Fibroblast of skin of abdomen (primary cell): ENCODE measurements at places on chromosomes 1 and 21.

DNA sequence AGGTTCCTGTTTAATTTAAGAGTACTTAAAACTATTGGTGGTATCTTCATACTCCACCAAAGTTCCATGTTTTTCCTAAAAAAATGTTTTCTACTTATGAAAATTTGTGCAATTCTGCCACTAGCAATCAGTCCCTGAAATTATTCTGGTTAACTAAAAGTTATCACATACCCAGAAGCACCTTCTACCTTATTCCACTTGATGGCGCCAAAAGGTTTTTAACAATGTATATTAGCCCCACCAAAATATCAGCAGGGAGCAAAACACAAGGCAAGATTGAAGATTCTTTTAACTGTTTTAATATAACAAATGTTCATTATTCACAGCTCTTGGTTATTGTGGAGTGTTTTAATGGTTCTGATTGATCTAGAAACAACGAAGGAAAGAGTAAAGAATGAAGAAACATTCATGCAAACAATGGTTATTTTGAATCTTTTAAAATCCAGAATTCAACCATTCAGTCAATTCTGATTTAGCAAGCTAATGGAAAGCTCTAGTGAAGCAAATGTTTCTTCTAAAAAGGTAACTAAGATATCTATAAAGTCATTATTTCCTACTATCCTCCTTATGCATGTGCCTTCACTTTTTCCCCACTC, 67.2 kb downstream of the TTLL7 start:
- DNase-seq, result peak; percentile 53

GRCh38 chr21:40162075-40162474, 294.8 kb downstream of the PCP4 start:
- no peak for DNase-seq

GRCh38 chr1:233230011-233230410, 65.5 kb downstream of the PCNX2 start:
- DNase-seq, result peak; percentile 30

DNA sequence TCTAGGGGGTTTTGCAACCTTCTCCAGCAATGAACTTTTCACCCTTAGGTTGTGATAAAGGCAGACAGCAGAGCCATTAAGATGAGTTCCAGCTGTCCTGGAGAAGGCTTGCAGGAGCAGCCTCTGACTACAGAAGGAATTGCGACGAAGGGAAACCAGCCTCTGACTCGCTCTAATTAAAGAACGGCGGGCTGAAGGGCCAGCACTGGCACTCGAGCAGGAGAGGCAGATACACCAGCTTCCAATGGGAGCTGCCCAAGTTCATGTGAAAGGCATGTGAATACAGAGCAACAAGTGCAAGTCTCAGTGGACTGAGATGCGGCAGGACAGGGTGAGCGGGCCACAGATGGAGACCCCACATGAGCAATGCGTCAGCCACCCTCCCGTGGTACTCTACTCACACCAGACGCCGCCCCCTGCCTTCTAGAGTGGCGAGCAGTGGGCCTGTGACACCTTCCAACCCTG, 15.7 kb downstream of the RCC2 start:
- DNase-seq, result peak; percentile 57

- DNase-seq, result no peak
Observed at GRCh38 chr1:201468501-201468843, 516 bp downstream of the PHLDA3 start.

- DNase-seq, result no peak
Observed at GRCh38 chr1:64073705-64074104, 129.7 kb upstream of the UBE2U start.

- DNase-seq, result no peak
Observed at GRCh38 chr1:36339215-36339614, 15.8 kb upstream of the EVA1B start.

- DNase-seq, result no peak
Observed at GRCh38 chr1:230299191-230300006, 126.7 kb downstream of the PGBD5 start.

- DNase-seq, result no peak
Observed at GRCh38 chr21:43287111-43287760, 118.4 kb downstream of the CRYAA start.

DNA sequence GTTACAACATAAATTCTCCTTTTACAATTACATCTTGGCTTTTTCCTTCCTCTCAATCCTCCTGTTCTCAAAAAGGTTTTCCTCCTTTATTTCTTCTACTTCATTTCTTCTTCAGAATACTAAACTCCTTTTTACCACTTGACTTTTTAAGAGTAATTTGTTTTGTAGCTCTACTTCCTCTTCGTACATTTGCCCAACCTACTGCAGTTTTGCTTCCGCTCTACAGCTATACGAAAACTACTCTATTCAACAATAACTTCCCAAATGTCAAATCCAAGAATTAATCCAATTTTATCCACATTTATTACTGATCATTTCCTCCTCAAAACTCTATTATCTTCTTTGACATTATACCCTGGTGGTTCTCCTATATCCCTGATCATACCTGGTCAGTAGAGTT, 3.4 kb downstream of the GDAP2 start:
- DNase-seq, result no peak

- DNase-seq, result peak; percentile 36
Observed at GRCh38 chr1:145871994-145872924, 13.4 kb upstream of the PIAS3 start.

DNA sequence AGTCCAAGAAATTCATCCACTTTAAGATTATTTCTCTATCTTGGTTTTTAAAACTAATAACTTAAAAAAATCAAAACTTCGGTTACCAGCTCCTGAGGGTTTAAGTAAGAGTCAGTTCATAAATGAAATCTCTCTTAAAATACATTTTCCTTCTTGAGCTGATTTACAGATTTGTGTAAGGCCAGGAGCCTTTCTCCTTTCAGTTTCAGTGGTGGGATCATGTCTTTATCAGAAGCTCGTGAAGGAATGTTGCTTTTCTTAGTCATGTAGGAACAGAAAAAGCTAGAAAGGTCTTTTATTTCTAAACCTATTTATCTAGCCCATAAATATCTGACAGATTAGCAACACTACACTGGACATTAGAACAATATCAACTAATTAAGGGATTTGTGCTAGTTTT, 390.2 kb downstream of the GPATCH2 start:
- DNase-seq, result no peak

DNA sequence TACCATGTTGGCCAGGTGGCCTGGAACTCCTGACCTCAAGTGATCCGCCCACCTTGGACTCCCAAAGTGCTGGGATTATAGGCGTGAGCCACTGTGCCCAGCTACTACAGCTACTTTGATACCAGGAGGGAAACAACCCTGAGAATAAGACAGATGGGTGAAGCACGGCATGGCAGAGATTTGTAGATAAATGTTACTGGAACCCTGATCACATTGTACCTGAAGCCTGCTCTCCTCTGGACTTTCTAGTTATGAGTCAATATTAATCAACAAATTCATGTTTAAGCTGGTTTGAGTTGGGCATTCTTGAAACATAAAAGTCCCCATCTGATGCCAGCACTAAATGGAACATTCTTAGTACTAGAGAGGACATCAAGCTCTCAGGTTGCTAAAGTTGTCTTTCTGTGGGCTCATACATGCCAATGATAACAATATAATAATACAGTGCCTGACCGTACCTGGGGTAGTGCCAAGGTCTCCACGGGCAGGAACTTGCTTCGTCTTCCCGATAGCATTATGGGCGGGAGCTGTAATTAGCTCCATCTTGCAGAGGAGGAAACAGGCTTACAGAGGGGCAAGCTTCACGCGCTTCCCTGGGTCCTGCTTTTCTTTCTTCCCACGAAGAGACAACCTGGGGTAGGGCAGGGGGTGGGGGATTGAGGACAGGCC, 30.7 kb upstream of the SLC19A1 start:
- no peak for DNase-seq

DNA sequence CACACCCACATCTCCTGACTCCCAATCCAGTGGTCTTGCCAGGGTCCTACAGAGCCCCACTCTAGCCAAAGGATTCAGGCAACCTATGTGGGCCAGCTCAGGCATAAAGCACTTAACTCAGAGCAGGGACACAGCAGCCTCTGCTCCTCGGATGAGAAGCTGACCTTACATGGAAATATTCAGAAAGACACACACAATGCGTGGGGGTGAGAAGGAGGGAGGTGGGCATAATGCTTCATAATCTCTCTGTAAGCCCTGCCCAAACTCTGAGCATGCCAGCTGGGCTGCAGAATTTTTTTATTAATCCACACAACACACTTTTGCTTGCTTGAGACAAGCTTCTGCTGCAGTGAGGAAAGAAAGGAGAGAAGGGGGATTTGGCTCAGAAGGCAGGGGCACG, 21.6 kb downstream of the KCND3 start:
- DNase-seq, result no peak

DNA sequence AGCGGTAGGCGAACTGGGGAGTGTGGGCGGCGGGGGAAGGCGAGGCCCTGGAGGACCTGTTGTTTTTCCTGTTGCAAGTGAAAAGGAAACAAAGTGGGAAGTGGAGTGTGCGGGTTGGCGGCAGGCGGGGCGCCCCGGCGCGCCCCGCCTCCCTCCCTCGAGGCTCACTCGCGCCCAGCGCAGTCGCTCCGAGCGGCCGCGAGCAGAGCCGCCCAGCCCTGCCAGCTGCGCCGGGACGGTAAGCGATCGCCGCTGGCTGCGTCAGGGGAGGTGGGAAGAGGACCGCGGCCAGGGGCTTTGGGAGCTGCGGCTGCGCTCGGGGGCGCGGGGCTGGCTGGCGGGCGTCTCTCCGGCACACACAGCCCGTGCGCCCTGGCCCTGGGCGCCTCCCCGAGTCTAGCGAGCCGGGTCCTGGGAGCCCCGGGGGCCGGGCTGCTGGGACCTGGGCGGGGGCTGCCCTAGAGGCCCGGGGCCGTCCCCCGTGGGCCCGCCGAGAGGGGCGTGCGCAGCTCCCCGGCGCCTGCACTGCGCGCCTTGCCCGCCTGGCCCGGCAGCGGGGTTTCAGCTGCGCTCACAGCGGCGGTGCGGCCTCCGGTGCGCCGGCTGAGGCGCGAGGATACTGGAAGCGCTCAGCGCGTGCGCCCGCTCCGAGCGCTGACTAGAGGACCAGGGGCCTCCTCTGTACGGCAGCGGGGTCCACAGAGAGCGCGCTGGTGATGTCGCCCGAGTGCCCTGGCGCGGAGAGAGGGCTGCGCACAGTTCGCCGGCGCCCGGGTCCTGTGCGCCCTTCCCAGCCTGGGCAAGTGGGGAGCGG, at the start of gene PIK3CD:
Gene PIK3CD, plus strand, starts transcription at position 167 of the 814 bp plus-strand sequence. CDS start 58,725 bp downstream, outside the sequence.
- peak; percentile 53 for DNase-seq

DNA sequence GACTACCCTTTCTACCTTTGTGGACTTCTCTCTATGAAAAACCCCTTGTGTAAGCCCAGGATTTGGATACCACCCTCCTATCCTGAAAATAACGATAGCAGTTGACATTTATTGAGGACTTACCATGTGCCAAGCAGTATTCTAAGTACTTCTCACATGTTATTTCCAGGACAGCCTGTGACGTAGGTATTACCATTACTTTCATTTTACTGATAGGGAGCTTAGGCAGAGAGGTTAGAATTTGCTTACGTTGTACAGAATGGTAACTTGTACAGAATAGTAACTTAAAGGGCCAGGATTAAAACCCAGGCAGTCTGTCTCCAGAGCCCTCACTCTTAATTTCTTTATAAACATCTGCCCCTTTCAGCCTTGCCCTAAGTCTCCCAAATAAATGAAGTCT, 138.3 kb downstream of the NTMT2 start:
- no peak for DNase-seq

- no peak for DNase-seq
Observed at GRCh38 chr1:116919802-116920201, 10.1 kb downstream of the PTGFRN start.

DNA sequence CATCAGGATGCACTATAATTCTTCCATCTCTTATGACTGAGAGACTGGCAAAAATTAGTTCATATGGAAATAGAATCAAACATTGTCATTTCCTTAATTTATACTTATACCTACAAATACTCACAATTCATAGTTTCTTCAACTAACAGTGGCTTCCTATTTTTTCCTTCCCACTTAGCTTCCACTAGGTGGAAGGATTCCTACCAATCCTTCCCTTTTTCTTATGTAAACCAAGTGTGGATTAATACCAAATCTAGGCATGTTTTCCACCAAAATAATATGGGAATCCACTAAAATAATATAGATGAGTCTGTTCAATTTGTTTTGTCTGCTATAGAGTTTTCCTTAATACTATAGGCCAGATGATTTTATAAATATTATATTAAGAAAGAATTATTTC, 1537.1 kb downstream of the PLA2G4A start:
- DNase-seq, result no peak

DNA sequence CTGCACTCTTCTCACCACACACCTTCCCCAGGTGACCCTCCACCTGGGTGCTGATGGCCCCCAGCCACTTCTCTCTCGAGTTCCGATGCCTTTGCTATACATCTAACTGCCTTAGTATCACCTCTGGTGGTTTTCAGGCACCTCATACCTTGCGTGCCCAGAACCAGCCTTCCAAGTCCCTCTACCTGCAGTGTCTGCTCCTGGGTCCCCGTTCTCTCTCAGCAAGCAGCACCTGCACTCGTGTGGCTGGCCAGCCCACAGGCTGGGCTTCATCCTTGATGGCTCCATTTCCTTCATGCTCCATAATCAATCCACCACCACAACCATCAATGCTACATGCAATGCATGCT, 49.2 kb upstream of the EDN2 start:
- no peak for DNase-seq

DNA sequence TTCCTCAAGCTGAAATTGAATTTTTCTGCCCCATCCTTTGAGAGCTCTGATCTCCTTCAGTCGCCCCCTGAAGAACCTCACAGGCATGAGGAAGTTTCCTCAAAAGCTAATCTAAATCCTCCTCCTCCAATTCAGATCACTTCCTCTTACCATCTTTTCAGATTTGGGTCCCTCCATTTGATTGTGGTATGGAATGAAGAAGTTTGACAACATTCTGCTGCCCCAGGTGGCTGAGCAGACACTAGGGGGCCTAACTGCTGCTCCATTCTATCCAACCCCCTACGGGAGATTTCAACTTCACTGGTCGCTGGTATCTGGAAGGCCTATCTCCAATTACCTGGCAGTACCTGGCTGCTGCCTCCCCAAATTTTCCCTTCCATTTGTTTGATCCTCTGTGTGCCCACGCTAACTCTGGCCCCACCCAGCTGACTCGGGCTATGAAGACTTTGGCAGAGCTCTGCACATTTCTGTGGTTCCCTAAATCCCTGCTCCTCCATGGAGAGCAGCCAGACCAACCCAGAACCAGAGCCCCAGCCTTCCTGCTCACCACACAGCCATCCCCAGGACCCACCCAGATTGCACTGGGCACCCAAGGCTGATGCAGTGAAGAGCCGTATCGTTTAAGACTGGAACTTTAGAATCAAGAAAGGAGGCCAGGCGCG, 7.8 kb downstream of the IRF6 start:
- no peak for DNase-seq

DNA sequence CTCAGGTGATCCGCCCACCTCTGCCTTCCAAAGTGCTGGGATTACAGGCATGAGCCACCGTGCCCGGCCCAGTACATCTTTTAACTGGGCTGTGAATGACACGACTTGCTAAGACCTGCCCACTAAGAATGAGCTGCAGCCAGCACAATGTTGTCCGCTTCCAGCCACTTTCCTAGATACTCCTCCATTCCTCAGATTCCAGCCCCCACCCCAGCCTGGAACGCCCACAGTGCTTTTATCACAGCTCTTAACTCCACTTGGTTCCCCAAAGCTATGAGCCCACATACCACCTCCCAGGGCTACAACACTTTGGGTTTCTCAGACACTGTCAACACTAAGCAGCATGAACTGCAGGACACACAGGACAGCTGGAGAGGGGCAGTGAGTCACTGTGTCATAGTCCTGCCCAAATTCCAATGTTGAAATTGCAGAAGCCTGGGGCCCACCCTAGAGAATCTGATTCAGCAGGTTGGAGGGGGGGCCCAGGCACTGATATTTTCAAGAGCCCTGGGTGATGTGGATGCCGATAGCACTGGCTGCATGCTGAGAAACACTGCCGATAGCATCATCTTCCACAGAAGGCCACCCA, 58.0 kb downstream of the ACBD3 start:
- peak; percentile 63 for DNase-seq
